ENCODE measurements at places on chromosomes 13 and 19.

GRCh38 chr13:112873851-112874750, 94.9 kb upstream of the MCF2L start:
- DNase-seq = no peak

DNA sequence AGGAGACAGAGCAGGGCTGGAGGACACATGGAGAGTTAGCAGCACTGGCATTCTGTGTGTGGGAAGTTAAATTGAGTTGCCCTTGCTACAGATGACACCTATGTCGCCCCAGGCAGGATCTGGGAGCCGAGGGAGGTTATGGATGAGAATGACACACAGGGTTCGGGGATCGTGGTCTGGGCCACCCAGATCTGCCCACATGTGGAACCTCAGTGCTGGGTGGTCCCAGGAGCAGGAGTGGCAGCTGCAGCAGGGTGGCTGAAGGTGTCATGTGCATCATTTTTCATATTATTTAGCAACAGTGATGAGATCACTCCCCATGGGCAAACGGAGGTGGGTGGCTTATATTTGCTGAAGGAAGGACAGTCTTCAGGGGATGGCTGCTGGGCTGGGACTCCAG, 3.2 kb downstream of the IL17D start:
- no peak for DNase-seq

DNA sequence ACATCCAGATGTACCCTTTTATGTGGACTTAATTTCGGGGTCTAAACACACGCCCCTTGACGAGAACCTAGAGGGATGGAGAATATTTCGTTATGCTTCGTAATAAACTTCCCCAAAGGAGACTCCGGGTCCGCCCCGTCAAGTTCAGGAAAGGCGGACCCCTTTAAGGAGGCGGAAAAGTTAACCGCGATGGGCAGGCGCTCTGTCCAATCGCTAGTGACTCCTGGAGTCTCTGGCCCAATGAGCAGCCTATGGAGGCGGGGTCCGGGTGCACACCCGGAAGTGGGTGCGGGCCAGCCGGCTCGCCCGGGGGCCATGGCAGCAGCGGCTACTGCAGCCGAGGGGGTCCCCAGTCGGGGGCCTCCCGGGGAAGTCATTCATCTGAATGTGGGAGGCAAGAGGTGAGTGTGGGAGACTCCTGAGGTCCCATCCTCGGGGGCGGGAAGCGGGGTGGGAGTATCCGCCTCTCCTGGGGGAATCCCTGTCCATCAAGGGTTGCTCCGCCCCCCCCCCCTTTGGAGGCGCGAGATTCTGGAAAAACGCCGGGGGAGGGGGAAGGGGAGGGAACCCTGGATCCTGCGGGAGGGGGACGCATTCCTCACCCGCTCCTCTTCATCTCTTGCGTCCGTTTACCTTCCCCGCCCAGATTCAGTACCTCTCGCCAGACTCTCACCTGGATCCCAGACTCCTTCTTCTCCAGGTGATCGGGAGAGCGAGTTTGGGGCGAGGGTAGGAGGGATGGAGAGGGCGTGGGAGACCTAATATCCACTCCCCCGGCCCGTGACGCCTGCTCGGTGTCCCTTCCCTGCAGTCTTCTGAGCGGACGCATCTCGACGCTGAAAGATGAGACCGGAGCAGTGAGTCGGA, at the start of gene SHKBP1:
SHKBP1 (plus strand) TSS at position 289 of the 867 bp plus-strand sequence; CDS start at position 316, 27 bp downstream.
- DNase-seq = peak; percentile 82

- DNase-seq = no peak
These were observed 9.9 kb downstream of the RFX2 start for GRCh38 chr19:6100284-6100915.

DNA sequence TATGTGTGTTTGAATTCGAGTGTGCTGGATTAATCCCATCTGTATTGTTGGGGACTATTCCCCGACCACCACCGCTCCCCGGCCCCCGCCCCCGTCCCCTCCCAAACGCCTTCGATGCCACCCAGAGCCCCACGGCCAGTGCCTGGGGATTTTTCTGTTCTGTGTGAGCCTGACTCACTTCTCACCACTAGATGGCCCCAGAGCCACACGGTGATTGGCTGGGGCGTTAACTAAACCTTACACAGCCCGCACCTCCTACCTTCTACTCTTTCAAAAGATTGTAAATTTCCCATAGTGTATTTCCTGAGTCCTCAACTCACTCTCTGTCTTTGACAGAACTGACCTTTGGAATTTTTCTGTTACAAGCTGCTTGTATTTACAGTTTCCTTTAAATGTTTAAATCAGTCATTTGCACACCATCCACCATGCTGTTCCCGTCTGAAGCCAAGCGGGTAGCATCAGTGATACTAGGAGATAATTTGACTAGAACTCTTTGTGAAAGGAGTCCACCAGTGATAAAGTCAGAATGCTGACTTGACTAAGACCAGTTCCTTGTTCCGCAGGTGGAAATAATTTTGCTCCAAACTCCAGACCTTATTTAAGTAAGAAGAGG, 61.4 kb downstream of the RFX2 start:
- peak; percentile 55 for DNase-seq

GRCh38 chr13:27354379-27354778, 70.0 kb upstream of the GTF3A start:
- DNase-seq = no peak

- no peak for DNase-seq
These were observed 524.1 kb upstream of the SLITRK5 start for GRCh38 chr13:87147076-87147475.

DNA sequence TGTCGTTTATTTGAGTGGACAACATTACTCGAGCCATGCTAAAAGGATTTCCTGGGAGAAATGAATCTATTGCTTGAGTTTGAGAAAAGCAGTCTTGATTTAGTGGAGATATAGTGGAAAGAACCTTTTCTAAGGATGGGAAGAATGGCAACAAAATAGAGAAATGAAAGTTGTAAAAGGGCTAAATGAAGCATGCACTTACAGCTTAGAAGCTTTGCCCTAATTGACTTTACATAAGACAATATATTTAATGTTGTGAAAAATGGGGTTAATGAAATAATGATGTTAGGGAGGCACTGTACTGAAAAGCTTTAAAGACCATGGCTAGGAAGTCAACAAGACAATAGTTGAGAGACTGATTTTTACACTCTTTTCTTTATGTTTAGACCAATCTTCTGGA, 35.4 kb downstream of the SLC10A2 start:
- no peak for DNase-seq

- no peak for DNase-seq
These were observed 99.7 kb downstream of the DCLK1 start for GRCh38 chr13:36031490-36031889.

GRCh38 chr19:23777216-23777615, 18.5 kb upstream of the ZNF681 start:
- DNase-seq = no peak

GRCh38 chr19:12333162-12334159, at the start of gene ZNF563:
Gene ZNF563 (minus strand): TSS chr19:12333633. CDS start chr19:12333482, 151 bp downstream.
- peak; percentile 94 for DNase-seq

GRCh38 chr13:44199627-44200207, 173.9 kb upstream of the SERP2 start:
- DNase-seq = no peak

GRCh38 chr13:41788552-41788951, 172.4 kb downstream of the VWA8 start:
- no peak for DNase-seq

- peak; percentile 11 for DNase-seq
These were observed 30.0 kb upstream of the TPT1 start for GRCh38 chr13:45370922-45371406.

DNA sequence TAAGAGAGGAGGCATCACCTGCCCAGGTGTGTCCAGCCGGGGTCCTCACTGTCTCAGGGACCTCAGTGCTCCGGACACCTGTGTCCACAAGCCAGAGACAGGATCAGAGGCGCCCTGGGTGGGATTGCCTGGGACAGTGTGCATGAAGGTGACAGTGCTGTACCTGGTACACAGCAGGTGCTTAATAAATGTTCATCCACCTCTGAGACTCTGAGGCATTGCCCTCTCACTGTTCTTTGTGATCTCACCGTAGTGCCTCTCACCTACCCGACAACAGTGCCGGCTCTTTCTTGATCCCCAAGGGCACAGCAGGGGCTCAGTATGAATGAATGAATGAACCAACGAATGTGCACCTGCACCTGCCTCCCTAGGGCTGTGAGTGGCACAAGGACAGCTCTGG, 9.2 kb downstream of the RDH13 start:
- no peak for DNase-seq

- no peak for DNase-seq
These were observed 95.1 kb downstream of the RAB20 start for GRCh38 chr13:110466266-110466915.

DNA sequence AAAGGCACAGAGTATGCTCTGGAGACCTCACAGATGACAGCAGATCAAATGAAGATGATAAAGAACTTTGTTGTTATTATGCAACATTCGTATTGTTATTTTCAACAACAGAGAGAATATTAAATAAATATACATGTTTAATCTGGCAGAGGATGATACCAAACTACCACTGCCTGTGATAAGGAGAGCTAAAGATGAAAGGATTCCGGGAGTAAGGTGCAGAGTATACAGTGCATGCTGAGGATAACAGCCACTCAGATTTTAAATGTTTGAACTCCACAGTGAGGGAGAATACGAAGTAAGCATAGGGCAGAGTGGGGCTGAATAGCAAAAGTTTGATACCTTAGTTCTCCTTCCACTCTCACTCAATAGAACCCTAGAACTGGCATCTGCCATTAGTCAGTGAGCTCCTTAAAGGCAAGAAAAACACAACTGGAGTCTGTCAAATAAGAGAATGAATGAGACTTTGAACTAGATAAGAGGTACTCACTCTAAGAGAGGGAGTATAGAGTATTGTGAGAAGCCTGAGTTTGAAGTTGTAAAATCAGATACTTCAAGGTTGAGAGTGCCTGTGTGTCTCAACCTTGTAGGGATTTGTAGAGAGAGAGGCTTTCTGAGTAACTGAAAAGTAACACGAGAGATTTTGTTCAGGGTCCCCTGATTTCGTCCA, 78.5 kb downstream of the STARD13 start:
- DNase-seq = no peak

Measured in stimulated activated CD4-positive, alpha-beta T cell treated with anti-CD3 and anti-CD28 coated beads, Interleukin-1b, Interleukin-23, amount 100 ng/mL, for 1 hour (primary cell).